ENCODE measurements at places on chromosomes 6 and 20. TPM values are rescaled to one million over a fixed set of nuclear protein-coding genes. Genes with fewer than 3 reads are reported as not detected.

DNA sequence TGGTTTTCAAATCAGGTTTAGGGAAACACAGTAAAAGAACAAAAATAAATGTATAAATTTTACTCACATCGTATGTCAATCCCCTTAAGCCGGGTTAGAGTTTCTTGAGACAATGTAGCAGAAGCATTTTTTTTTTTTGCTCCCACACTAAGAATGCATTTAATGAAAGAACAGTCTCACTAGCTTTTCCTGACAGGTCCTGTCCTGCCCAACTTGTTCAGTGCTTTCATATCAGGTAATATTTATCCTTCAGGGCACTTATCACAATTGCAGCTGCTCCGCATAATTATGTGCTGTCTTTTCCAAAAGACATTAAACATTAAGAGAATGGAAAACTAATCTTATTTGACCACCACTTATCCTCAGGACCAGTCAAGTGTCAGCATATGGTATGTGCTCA, 632.0 kb downstream of the HTR1B start:
- no peak for DNase-seq
- no peak overlapping the region for H3K27ac ChIP-seq
- no peaks in the 10 kb centered on the region for H3K27me3 ChIP-seq
- H3K4me3 ChIP-seq = no peak overlapping the region

- H3K27ac ChIP-seq = no peak overlapping the region
- H3K4me3 ChIP-seq = no peak overlapping the region
- no peaks in the 10 kb centered on the region for H3K36me3 ChIP-seq
- DNase-seq = no peak
- peaks cover 4% of the 10 kb centered on the region for H3K4me1 ChIP-seq
Observed at GRCh38 chr20:40953856-40954255, 74.8 kb upstream of the TOP1 start.

DNA sequence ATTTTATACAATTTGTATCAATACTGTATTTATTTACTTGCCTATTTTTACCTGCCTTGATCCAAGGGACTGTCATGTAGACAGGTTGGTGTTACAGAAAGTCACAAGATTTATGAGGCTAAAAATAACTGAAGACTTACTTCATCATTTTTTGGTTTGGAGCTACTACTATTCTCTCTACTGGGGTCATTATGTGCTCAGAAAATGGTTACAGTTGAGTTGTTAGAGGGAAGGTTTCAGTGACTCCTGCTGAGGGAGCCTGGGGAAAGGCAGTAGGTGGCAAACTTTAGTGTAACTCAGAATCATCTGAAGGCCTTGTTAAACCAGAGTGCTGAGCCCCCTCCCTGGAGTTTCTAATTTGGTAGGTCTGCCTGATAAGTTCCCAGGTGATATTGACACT, 118.8 kb downstream of the TINAG start:
- H3K4me3 ChIP-seq = no peak overlapping the region
- no peak for DNase-seq
- H3K27ac ChIP-seq = no peak overlapping the region
- no peaks in the 10 kb centered on the region for H3K36me3 ChIP-seq

DNA sequence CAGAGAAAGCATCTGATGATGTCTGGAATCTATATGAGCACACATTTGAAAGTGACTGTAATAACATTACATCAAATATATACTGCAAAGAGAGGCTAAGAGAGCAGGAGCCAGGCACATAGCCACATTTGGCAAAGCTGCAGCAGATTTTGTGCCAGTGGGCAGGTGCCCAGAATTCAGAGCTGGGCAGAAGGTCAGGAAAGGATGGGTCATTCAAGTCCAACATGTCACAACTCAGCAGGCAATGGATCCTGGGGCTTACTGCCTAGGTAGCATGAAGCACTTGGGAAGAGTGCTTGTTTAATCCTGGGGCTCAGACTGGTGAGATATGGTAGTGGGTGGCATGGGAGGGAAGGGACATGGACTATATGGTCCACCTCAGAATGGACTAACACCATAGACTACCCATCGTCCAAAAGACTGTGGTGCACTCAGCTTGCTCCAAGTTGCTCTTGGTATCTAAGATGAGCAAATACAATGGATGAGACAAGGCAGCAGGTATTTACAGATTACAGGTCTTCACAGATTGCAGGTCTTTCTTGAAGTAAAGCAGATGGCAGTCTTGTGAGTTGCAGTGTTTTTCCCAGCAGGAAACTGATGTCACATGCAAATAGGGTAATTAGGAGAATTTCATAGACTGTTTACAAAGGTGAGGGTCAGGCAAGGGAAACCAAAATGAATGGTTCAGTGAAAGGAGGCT, 31.2 kb upstream of the SHLD1 start:
- H3K4me1 ChIP-seq = peaks cover 10% of the 10 kb centered on the region
- peaks cover 9% of the 10 kb centered on the region for H3K27me3 ChIP-seq
- no peak for DNase-seq
- no peak overlapping the region for H3K27ac ChIP-seq
- H3K4me3 ChIP-seq = no peak overlapping the region
- H3K36me3 ChIP-seq = peaks cover 4% of the 10 kb centered on the region

- peaks cover 27% of the 10 kb centered on the region for H3K27me3 ChIP-seq
- H3K36me3 ChIP-seq = no peaks in the 10 kb centered on the region
- no peak overlapping the region for H3K27ac ChIP-seq
Observed at GRCh38 chr20:33897313-33897912, 86.3 kb downstream of the CHMP4B start.

DNA sequence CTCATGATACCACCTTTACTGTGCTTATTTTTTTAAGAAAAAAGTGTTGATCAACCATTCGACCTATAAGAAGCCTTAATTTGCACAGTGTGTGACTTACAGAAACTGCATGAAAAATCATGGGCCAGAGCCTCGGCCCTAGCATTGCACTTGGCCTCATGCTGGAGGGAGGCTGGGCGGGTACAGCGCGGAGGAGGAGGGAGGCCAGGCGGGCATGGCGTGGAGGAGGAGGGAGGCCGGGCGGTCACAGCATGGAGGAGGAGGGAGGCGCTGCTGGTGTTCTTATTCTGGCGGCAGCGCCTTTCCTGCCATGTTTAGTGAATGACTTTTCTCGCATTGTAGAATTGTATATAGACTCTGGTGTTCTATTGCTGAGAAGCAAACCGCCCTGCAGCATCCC, 15.6 kb upstream of the SLC22A1 start:
- no peak overlapping the region for H3K27ac ChIP-seq
- H3K4me3 ChIP-seq = no peak overlapping the region
- H3K27me3 ChIP-seq = no peaks in the 10 kb centered on the region
- no peak for DNase-seq

GRCh38 chr6:43992783-43993644, 134.2 kb downstream of the MRPL14 start:
- peaks cover 12% of the 10 kb centered on the region for H3K4me1 ChIP-seq
- H3K27me3 ChIP-seq = no peaks in the 10 kb centered on the region
- no peak overlapping the region for H3K27ac ChIP-seq
- no peaks in the 10 kb centered on the region for H3K36me3 ChIP-seq
- H3K4me3 ChIP-seq = no peak overlapping the region

DNA sequence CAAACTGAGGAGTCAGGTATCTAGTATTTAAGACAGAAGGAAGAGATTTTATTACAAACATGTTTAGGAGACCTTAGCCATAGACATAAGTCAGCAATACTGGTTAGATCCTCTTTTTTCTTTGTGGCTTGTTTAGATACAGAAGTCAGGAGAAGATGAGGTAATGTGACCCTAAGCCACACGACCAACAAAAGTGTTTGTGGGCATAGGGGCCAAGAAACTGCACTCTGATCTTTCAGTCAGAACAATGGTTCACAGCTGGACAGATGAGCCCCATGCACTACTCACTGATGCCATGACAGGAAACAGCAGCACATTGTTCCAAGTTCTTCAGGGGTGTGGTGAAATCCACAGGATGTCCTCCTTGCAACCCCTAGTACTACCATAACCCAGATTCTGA, 238.5 kb upstream of the RAB32 start:
- no peak overlapping the region for H3K4me3 ChIP-seq
- no peak overlapping the region for H3K27ac ChIP-seq
- H3K36me3 ChIP-seq = no peaks in the 10 kb centered on the region
- no peaks in the 10 kb centered on the region for H3K27me3 ChIP-seq
- no peak for DNase-seq

GRCh38 chr6:107386904-107387303, 72.5 kb downstream of the PDSS2 start:
- peaks cover 18% of the 10 kb centered on the region for H3K36me3 ChIP-seq
- H3K27me3 ChIP-seq = no peaks in the 10 kb centered on the region
- no peak overlapping the region for H3K27ac ChIP-seq
- DNase-seq = no peak

- no peak for DNase-seq
- H3K27ac ChIP-seq = no peak overlapping the region
- no peak overlapping the region for H3K4me3 ChIP-seq
- H3K36me3 ChIP-seq = peaks cover 5% of the 10 kb centered on the region
- no peaks in the 10 kb centered on the region for H3K4me1 ChIP-seq
- no peaks in the 10 kb centered on the region for H3K27me3 ChIP-seq
Observed at GRCh38 chr6:143652841-143653331, 24.9 kb upstream of the PHACTR2 start.

- peak overlapping the region; percentile 63 for H3K27ac ChIP-seq
- no peak for DNase-seq
- peaks cover 46% of the 10 kb centered on the region for H3K4me1 ChIP-seq
Observed at GRCh38 chr20:44579313-44580081, 2.9 kb upstream of the PKIG start.

DNA sequence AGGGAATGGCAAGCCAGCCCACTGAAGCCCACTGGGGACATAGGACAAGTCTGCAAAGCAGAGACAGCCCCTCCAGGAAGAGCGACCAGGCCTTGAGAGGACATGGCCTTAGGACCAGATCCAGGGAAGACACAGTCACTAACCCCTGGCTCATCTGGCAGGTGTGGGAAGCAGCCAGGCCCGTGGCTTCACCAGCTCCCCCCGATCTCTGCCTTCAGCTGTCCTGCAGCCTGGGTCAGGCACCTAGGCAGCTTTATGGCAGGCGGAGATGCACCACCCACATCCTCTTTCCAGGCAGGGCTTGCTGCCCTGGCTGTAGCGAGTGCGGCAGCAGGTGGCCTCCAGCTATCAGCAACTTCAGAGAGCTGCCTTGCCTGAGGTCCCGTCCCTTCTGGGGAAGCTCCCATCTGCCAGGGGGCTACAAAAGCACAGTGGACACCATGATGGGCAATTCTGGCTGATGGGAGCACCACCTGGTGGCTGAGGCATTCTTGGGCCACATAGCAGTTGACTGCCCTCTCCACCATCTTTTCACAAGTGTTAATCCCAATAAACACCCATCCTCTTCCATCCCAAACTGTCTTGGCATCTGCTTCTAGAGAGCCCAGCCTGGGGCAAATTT, 85.8 kb downstream of the DZANK1 start:
- no peaks in the 10 kb centered on the region for H3K27me3 ChIP-seq
- no peak overlapping the region for H3K4me3 ChIP-seq
- DNase-seq = no peak
- H3K27ac ChIP-seq = no peak overlapping the region

DNA sequence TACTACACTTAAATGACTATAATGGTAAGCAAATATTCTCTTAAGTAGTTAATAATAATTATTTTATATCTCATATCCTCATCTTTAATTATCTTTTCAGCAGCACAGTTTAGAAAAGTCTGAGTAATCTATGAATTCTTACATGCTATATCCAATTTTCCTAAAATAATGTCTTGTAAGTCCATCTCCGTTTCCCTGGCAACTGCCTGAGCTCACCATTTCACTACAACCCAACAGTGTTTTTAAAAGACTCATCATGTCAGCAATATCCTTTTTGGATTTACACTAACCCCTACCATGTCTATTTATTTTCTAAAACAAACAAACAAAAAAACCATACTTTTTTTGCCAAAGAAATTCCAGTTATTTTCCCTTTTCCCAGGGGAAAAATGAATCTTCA, 859.6 kb downstream of the EYS start:
- DNase-seq = no peak
- peaks cover 4% of the 10 kb centered on the region for H3K36me3 ChIP-seq
- no peak overlapping the region for H3K27ac ChIP-seq
- H3K4me3 ChIP-seq = no peak overlapping the region
- H3K27me3 ChIP-seq = no peaks in the 10 kb centered on the region
- no peaks in the 10 kb centered on the region for H3K4me1 ChIP-seq

GRCh38 chr6:17505062-17505476, 95.0 kb upstream of the FAM8A1 start:
- no peak overlapping the region for H3K27ac ChIP-seq
- H3K36me3 ChIP-seq = peaks cover 14% of the 10 kb centered on the region
- no peaks in the 10 kb centered on the region for H3K4me1 ChIP-seq
- no peaks in the 10 kb centered on the region for H3K27me3 ChIP-seq
- DNase-seq = no peak

DNA sequence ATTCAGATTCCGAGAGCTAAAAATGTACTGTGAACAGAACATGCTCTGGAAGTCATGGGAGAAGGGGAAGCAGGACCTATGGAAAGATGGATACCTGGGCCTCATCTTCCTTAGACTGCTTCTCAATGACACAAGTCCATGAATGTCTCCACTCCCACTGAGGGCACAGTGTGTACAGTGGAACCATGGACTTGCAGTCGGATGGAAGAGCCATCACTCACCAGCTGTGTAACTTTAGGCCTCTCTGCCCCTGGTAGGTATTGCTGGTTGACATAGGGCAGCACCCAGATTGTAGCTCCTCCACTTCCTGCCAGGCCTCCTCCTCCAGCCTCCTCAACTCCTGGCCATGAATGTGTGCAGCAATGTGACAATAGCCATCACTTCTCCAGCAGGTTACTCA, 52.5 kb downstream of the MAFB start:
- H3K4me3 ChIP-seq = no peak overlapping the region
- no peak overlapping the region for H3K27ac ChIP-seq
- H3K36me3 ChIP-seq = no peaks in the 10 kb centered on the region

DNA sequence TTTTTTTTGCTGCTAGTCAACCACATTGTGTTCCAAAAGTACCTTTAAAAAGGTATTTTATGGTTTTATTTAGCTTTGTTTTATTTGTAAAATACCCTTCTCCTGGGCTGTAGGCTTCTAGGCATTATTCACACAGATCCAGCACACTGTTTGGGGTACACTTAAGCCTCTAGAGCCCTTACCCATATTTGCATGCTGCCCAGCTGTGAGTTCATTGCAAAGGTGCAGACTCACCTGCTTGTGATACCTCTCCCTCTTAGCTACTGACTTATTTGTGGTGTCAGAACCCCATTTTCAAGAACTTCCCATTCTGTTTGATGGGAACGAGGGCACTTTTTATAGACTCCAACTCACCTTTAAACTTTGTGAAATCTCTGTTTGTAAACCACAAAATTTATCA, 69.8 kb downstream of the RIN2 start:
- peaks cover 7% of the 10 kb centered on the region for H3K4me1 ChIP-seq
- H3K27ac ChIP-seq = no peak overlapping the region
- H3K4me3 ChIP-seq = no peak overlapping the region
- no peaks in the 10 kb centered on the region for H3K27me3 ChIP-seq
- peaks cover 5% of the 10 kb centered on the region for H3K36me3 ChIP-seq
- no peak for DNase-seq

DNA sequence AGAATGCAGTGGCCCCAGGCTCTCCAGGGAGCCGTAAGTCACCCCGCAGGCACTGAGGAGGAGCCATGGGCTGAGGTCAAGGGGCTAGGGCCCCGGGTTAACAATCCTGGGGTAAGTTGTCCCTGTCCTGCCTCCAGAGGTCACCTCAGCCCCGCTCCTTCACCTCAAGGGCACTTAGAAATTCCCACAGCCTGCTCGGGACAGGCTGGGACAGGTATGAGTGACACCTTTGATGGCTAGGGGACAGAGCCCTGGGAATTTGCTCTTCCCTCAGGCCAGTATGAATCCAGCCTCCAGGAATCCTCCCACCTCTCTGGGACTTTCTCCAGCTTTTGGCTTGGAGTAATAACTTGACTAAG, 3.5 kb upstream of the GRM4 start:
- no peak overlapping the region for H3K27ac ChIP-seq
- peaks cover 91% of the 10 kb centered on the region for H3K27me3 ChIP-seq
- H3K36me3 ChIP-seq = no peaks in the 10 kb centered on the region

Gene COL9A3
- total RNA-seq = 4.6 TPM

Gene SRSF12
- total RNA-seq = 21.9 TPM

Gene BPIFB2
- not detected for total RNA-seq

Gene ABHD16B
- total RNA-seq = not detected

Gene C6orf141
- 0.89 TPM for total RNA-seq

Gene PPP1R16B
- 0.57 TPM for total RNA-seq

Measured in neural crest cell (in vitro differentiated cells).